ENCODE measurements at places on chromosomes 12 and 14.

DNA sequence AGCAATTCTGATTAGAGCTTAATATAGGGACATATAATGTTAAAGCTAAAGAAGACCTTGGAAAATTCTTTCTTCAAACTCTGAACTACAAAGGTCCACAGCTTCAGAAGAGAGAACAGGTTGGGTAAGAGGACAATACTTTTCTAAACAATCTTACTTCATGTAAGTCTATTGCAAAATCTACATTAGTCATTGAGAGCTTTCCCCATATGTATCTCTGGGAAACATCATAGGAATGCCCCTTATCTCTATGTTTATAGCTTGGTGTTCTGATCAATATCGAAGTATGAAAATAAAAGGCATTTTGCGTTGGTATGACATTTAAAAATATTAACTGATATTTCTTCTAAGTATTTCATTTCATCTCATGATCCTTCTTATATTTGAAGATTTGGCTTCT, 962.6 kb downstream of the AACS start:
- no peak for DNase-seq

DNA sequence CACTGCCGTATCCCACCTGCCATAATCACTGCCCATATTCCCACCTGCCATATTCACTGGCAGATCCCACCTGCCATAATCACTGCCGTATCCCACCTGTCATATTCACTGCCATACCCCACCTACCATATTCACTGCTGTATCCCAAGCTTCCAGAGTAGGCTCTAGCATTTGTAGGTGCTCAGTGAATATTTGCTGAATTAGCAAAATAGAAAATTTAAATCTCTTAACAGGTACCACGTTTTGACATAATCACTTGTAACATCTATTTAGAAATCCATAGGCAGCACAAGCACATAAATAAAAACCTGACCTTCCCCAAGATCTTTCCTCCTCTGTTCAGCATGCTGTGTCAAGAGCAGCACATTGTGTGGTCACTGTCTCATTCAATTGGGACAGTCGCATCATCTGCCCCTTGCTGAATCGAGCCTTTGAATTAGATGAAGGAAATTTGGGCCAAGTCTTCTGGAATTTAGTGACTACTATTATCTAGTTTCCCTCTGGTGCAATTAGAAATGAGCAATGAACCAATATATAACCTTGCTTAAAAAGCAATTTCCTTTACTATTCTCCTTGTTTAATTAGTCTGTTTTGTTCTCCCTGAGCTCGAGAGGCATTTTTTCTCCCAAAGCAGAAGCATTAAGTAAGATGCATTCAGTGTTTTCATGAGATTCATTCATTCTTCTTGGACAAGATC, 144.9 kb upstream of the FGD4 start:
- DNase-seq, result no peak

GRCh38 chr14:104094709-104095425, 9.4 kb downstream of the ASPG start:
- DNase-seq, result peak; percentile 49

GRCh38 chr12:98374007-98374406, 141.4 kb upstream of the TMPO start:
- DNase-seq, result no peak

GRCh38 chr12:88182416-88182815, 40.3 kb downstream of the TMTC3 start:
- DNase-seq, result no peak

- DNase-seq, result no peak
These were observed 112.9 kb downstream of the LMO3 start for GRCh38 chr12:16492820-16493797.

DNA sequence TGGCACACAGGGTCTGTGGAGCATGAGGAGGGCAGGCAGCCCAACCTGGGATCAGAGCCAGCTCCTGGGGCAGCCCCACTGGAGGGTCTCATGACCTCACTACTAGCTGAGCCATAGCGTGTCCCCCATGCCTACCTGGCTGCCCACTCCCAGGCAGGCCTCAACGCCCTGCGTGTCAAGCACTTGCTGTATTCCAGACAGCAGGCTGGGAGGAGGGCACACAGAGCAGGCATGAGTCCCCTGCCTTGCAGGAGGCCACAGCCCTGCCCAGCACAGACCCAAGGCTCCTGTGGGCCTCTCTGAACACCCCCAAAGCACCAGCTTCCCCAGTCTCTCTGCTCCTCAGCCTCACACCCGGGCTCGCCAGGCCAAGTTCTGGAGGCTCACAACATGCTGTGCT, 64.0 kb downstream of the IQSEC3 start:
- no peak for DNase-seq

- DNase-seq, result no peak
These were observed 20.8 kb downstream of the SLC8B1 start for GRCh38 chr12:113314121-113314529.

DNA sequence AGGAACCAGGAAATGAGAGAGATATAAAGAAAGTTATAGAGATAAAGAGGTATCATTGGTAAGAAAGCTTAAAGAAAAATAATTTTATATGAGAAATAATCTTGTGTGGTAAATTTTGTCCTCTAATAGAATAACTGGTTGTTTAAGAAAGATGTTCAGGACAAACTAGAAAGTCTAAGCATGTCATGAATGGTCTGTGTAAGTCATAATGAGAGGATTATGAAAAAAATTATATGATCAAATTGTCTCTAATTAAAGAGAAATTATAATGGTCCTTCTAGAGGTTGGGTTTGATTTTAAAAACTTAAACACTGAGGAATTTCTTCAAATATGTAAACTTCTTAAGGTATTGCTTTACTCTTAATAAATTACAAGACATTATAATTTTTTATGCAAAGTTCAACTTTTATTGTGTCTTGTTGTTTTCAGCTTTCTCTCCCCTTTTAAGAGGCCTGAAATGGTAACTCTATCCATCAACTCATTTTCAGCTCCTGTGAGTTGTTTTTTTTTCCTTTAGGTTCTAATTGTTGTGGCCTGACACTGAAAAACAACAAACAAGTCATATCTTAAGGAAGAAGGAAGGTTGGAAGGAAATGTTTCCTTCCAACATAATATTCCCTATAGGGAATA, 88.2 kb upstream of the CNOT2 start:
- no peak for DNase-seq

GRCh38 chr12:104608998-104609397, 152.2 kb downstream of the CHST11 start:
- no peak for DNase-seq

DNA sequence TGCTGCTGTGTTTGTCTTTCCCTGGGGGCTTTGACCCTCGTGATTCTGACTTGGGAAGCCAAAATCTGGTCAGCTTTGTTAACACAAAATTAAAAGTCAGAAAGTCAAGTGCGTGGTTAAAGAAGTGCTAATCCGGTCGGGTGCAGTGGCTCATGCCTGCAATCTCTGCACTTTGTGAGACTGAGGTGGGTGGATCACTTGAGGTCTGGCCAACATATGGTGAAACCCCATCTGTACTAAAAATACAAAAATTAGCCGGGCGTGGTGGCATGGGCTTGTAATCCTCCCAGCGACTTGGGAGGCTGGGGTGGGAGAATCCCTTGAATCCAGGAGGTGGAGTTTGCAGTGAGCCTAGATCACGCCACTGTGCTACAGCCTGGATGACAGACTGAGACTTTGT, 844.6 kb downstream of the VRK1 start:
- no peak for DNase-seq

- DNase-seq, result peak; percentile 25
These were observed 2.8 kb downstream of the TESPA1 start for GRCh38 chr12:54981796-54982195.

- DNase-seq, result no peak
These were observed 62.6 kb downstream of the CHGA start for GRCh38 chr14:92985521-92985920.

DNA sequence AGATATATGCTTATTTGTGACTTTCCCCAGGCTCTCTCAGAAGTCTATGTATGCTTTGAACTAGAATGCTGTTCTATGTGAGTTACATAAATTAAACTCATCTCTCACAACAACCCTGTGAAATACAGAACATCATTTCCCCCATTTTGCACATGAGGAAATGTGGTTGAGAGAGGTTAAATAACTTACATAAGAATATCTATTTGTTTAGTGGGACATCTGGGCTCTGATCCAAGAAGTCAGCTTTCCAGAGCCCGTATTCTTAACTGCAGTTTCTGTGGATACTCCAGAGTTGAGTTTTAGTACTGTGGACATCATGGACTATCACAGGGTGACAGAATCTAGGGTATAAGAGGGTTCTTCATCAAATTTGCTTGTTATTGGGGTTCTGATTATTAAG, 242.5 kb upstream of the ARHGAP5 start:
- no peak for DNase-seq

DNA sequence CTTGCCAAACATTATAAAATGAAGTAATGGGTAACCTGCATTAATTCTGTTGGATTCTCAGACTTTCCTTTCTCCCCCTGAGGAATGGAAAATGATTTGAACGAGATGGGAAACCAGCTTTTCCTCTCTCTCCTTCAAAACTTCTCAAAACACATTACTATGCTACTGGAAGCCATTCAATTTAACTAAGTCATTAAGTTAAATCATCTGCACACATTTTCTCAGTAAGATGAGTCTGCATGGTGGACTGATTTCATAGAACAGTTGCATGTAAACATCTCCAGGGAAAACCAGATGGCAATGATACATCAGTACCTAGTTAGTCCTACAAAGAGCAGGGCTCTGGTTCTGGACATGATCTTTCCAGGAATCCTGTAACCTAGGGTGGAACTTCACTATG, 59.9 kb downstream of the BMP4 start:
- DNase-seq, result no peak

- no peak for DNase-seq
These were observed 96.1 kb downstream of the KSR2 start for GRCh38 chr12:117872546-117873169.

DNA sequence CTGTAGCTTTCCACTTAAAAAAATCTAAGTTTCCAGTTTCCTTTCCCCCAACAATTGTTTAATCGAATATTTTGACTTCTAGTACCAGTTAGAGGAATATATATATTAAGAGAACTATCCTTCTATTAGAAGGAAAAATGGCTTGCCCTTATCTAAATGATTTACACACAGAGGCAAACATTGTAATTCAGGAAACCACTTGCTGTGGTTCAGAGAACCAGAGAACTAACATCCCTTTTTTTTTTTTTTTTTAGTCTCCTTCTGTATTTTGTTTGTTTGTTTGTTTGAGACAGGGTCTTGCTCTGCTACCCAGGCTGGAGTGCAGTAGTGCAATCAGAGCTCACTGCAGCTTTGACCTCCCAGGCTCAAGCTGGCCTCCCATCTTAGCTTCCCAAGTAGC, 746.6 kb downstream of the VRK1 start:
- DNase-seq, result no peak

DNA sequence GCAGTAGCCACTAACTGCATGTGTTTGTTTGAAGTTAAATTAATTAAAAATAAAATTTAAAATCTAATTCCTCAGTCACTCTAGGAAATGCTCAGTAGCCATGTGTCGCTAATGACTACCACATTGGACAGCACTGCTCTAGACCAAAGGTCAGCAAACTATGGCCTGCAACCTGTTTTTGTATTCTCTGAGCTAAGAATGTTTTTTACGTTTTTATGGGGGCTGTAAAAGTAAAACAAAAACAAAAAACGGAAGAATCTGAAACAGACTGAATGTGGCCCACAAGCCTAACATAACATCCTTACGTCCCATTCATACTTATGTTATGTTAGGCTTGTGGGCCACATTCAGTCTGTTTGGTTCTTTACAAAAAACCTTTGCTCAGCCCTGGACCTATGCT, 57.8 kb downstream of the LIN52 start:
- DNase-seq, result no peak

GRCh38 chr14:21543521-21543960, 17.4 kb upstream of the SALL2 start:
- DNase-seq, result no peak

GRCh38 chr12:59056966-59057365, 136.7 kb upstream of the LRIG3 start:
- DNase-seq, result no peak

GRCh38 chr14:25122211-25122610, 72.3 kb upstream of the STXBP6 start:
- DNase-seq, result no peak

GRCh38 chr12:71981149-71981548, 42.5 kb downstream of the TPH2 start:
- no peak for DNase-seq

DNA sequence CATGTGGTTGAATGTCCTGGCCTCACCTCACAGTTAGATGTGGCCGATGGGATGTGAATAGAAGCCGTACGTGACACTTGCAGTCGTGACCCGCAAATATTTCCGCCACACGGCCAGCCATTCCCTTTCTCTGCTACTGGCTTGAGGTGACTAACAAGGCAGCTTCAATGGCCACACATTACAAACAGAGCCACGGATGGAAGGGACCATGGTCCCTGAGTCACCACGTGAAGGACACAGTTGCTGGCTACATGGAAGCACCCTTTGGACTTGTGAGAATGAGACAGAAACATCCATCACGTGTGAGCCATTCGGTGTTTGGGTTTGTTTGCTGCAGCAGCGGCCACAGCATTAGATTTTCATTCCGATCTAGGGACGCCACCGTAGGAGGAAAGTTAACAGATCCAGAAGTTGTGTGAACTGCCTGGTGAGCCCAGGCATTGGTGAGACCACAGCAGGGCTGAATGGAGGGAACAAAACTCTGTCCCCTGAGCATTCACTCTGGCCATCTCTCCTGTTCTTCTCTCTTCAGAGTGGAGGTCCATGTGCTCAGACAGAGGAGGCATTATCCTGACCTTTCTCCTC, 33.5 kb upstream of the ADGRD1 start:
- no peak for DNase-seq

- DNase-seq, result no peak
These were observed 3.6 kb downstream of the FOXA1 start for GRCh38 chr14:37591311-37591940.

GRCh38 chr12:109443794-109444193, 33.3 kb downstream of the KCTD10 start:
- DNase-seq, result no peak

GRCh38 chr14:72311516-72311915, 379.3 kb downstream of the RGS6 start:
- DNase-seq, result no peak

- DNase-seq, result no peak
These were observed 1.1 kb upstream of the NDUFA12 start for GRCh38 chr12:95004610-95005009.

- no peak for DNase-seq
These were observed 311.8 kb downstream of the BTG1 start for GRCh38 chr12:91833780-91834359.

DNA sequence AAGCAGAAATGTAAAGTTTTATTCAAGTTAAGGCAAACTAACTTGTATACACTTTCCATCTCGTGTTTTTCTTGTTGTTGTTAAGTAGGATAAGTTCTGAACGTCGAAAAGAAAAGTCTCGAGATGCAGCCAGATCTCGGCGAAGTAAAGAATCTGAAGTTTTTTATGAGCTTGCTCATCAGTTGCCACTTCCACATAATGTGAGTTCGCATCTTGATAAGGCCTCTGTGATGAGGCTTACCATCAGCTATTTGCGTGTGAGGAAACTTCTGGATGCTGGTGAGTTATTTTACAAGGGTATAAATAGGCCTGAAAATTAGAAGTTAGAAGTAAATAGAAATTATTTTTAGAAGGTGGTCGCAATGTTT, 25.0 kb downstream of the HIF1A start:
- DNase-seq, result no peak

- DNase-seq, result no peak
These were observed 285.0 kb upstream of the GRIP1 start for GRCh38 chr12:66963901-66964300.
